ENCODE measurements at places on chromosomes 5 and 9.

DNA sequence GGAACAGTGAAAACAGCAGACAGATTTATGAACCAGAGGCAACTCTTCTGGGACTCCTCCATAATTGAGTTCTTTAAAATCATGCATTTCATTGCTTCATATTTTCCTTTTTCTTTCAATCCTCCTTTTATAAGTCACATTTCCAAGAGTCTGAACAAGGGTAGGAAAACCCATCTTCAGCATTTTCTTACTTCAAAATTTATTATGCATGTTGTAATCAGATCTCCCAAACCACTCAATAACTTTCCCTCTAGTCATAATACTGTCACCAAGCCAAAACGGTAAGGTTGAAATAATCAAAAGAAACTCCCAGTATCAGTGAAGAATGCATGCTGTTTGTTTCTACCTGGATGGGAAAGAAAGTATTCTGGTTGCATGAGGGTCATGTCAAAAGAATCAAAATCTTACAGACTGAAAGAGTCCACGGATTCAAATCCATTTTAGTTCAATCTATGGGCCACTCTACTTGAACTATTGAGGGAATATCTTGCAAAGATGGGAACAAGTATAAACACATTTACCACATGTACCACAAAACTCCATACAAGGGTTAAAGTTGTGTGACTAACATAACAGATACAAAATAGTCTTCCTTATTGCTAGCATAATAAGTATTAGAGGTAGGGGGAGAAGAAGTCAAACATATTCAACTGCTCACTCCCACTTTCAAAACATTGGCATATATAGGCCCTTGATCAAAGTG lies 797.3 kb downstream of the MAT2B start:
- no peak for DNase-seq

GRCh38 chr9:127574072-127574993 lies 37.7 kb upstream of the STXBP1 start:
- DNase-seq: no peak

GRCh38 chr5:143734456-143734780 lies 77.5 kb upstream of the HMHB1 start:
- DNase-seq: no peak

GRCh38 chr5:122321921-122322320 lies 9.9 kb downstream of the SNCAIP start:
- no peak for DNase-seq

DNA sequence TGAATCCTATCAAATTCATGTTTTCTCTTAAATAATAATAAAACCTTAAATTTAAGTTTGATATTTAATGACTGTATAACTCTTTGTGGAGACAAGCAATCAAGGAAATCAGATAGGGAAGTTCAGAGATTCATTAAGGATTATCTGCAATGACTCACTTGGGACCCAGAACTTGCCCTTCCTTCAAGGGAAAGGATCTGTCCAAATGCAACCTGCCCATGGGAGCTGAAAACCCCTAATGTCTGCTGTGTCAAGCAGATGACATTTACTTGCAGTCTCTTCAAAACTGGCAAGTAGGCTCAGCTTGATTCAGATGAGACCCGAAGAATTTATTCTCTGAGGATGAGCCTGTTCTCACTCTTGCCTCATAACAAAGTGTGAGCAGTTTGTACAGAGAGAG lies 1577.6 kb downstream of the EFNA5 start:
- no peak for DNase-seq

DNA sequence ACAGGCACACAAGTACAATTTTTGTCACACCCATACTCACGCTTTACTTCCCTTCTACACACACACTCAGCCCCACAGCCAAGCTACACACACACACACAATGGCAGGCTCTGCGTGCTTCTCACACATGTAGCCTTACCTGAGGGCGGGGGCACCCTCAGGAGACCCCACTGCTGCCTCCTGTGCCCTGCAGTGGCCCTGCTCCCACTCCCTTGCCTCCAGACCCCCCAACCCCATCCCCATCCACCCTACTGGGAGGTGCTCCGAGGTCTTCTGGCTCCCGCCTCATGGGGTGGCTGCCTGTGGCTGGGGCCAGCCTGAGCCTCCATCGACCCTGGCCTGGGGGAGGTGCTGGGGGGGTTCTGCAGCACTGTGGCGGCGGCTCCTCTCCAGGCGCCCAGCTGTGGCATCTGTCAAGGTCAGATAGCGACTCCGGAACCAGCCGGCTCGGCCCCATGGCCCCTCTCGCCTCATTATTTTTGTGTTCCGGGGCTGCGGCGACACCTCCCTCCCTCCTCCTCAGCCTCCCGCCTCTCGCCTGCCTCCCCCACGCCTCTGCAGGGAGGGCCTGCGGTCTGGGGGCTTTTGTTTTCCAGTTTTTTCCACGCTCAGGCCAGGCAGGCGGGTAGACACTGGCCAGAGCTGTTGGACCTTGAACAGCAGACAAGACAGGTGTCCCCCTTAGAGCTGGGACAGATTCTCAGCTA lies 21.7 kb downstream of the CXXC5 start:
- DNase-seq: no peak
